Activated CD8-positive, alpha-beta T cell treated with anti-CD3 and anti-CD28 coated beads, Interleukin-2, amount 10 ng/mL, durations not matched to agents 7 days and 5 days (primary cell): ENCODE measurements at places on chromosomes 11 and 22.
A peak's percentile ranks its signal among the peaks of the same experiment; 100 is the strongest.

DNA sequence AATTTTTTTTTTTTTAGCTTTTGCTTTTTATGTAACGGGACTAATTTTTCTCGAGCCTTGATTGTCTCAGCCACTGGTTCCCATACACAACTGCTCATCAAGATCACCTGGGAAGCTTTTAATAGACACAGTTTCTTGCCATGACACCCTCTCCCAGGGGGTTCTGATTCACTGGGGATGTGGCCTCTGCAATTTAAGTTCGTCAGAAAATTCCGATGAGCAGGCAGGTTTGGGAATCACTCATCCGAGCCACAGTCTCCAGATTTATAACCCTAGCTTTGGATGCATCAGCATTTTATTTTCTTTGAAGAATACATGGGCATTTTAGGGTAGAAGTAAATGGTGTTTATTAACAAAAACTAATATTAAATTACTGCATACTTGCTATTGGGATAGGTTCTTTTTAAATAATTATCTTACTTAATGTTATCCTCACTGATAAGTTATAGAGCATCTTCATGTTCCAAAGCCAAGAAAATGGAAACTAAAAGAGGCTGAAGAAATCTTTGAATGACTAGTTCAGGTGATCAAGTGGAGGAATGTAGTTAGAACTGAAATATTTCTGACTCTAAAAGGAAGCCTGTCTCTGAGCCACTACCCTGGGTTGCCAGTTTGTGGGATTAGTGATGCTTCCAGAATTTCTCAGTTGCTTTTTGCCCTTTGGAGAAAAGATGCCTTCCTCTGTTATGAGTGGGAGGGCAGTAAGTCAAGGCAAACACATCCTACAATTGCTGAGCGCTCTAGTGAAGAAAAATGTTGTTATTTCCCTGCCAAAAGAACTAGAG is 319.0 kb downstream of the DDX10 start:
- no peak for DNase-seq

- no peak for DNase-seq
Observed at GRCh38 chr11:114802878-114803277, 124.6 kb downstream of the NXPE2 start.

GRCh38 chr11:87454241-87454640 is 416.5 kb downstream of the TMEM135 start:
- no peak for DNase-seq

- no peak for DNase-seq
Observed at GRCh38 chr11:16326679-16327297, 29.6 kb downstream of the SOX6 start.

GRCh38 chr11:6268820-6269219 is 9.2 kb downstream of the CCKBR start:
- no peak for DNase-seq

GRCh38 chr11:48261600-48261999 is 2.1 kb upstream of the OR4X1 start:
- no peak for DNase-seq

GRCh38 chr22:33299245-33299956 is 241.2 kb upstream of the SYN3 start:
- DNase-seq: no peak

GRCh38 chr11:209275-210121 is 2.0 kb downstream of the RIC8A start:
- DNase-seq: peak; percentile 21

GRCh38 chr11:102254047-102254446 is 63.2 kb upstream of the BIRC3 start:
- no peak for DNase-seq

DNA sequence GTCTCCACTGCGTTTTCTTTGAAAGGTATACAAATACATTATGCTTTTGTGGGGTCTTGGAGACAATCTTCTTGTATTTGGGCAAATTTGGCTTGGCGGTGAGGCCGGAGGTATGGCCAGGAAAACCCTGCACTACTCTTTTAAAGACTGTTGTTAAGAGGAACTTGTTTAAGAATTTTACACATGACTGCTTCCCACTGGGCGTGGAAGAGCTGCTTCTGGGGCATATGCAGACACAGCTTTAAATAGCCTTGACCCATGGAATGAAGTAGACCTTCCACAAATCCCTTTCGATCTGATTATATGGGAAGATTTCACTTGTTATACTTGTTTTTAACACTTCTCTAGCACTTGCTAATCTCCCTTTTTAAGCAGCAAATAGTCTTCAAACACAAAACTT is 453.6 kb downstream of the MN1 start:
- no peak for DNase-seq

DNA sequence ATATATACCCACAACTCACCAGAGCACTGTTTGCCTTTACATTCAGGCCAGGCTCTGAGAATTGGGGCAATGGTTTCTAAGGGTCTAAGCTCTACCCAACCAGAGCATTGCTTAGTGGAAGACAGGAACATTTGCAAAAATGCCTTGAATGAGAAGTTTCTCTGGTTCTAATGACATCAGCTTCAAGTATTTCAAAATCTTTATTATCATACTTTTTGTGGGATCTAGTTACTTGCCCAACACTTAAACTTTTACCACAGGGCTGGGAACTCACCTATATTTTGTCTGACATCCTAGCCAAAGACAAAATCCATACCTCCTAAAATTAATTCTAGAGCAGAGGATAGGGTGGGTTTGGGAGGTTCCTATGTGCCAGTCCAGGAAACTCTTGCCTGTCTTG is 51.5 kb downstream of the INSC start:
- no peak for DNase-seq

- no peak for DNase-seq
Observed at GRCh38 chr11:113279591-113279990, 34.8 kb upstream of the TTC12 start.

DNA sequence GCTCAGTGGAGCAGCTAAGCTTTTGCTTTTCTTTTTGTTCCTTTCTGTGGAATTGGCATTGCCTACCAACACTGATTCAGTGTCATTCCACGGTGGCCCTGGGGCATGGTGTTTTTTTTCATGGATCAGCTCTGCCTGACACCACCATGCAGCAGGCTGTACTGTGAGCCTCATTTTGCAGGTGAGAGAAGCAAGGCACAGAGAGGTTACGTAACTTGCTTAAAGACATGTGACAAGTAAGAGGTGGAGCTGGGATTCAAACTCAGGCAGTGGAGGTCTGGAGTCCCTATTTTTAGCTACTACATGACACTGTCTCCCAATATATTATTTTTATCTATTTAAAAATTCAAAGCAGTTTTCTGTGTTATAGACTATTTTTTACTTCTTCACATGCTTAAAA is 44.4 kb downstream of the APOL3 start:
- DNase-seq: no peak

- DNase-seq: no peak
Observed at GRCh38 chr11:39462506-39462905, 1996.9 kb downstream of the LRRC4C start.

- peak; percentile 35 for DNase-seq
Observed at GRCh38 chr11:12196308-12196707, 85.9 kb downstream of the MICAL2 start.

GRCh38 chr22:34434371-34434770 is 514.1 kb upstream of the LARGE1 start:
- no peak for DNase-seq

DNA sequence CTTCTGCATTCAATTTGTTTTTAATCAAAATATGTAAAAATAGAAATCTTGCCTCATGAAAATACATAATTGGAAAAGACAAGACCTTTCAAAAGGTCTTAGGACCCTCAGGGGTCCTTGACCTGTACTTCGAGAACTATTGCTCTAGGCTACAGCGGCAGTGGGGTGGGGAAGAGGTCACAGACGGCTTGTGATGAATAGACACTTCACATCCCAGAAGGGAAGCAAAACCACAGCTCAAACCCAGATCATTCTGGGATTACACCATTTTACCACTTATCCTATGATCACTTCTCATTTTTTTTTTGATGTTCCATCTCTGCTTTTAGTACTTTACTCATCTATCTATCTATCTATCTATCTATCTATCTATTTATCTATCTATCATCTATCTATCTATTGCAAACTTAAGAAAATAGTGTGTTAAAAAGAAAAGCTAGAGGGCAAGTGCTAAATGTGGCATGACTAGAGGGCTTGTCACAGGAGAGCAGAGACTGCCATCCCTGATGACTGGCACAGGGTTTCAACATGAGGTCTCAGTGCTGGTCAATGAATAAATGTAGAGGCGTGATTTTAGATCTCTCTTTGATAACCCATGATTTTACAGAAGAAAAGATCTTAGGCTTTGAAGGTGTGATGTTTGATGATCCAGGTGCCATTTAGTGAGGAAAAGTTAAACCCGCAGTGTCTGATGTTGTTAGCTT is 37.1 kb downstream of the RNF141 start:
- DNase-seq: no peak

DNA sequence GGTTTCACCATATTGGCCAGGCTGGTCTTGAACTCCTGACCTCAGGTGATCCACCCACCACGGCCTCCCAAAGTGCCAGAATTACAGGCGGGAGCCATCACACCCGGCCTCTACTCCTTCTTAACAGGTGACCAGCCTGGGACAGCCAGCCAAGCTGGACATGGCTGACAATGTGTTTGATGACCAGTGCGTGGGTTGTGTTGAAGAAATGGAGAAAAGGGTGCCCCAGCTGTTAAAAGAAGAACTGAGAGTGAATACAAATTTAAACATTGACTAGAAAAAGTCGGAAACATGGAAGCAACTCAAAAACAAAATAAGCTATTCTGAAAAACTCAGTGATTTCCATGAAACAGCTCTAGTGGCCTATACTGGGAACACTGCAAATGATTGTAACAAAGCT is 86.5 kb upstream of the CLPB start:
- DNase-seq: no peak

- peak; percentile 47 for DNase-seq
Observed at GRCh38 chr11:62393061-62393611, 25.7 kb upstream of the SCGB1A1 start.

GRCh38 chr22:21982338-21982965 is at the start of gene TOP3B:
TOP3B (minus strand) TSS chr22:21982787; CDS start chr22:21975709, 7,078 bp downstream.
- DNase-seq: peak; percentile 85

DNA sequence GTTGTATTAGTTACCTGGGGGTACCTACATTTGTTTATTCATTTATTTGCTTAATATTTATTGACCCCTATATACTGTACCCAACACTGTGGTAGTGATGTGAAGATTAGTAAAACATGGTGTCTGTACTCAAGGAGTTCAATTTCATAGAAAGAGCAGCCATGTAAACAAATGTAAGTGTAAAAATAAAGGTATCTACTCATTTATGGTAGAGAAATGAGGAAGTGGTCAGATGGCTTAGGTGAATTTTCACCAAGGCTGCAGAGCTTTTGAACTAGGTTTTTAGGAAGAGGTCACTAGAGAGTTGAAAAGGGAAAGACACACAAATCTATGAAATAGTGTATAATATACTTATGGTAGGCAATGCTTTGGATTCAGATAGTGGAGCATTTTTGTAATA is 11.1 kb downstream of the CTR9 start:
- no peak for DNase-seq

GRCh38 chr11:70141486-70142220 is 61.4 kb upstream of the FADD start:
- no peak for DNase-seq

DNA sequence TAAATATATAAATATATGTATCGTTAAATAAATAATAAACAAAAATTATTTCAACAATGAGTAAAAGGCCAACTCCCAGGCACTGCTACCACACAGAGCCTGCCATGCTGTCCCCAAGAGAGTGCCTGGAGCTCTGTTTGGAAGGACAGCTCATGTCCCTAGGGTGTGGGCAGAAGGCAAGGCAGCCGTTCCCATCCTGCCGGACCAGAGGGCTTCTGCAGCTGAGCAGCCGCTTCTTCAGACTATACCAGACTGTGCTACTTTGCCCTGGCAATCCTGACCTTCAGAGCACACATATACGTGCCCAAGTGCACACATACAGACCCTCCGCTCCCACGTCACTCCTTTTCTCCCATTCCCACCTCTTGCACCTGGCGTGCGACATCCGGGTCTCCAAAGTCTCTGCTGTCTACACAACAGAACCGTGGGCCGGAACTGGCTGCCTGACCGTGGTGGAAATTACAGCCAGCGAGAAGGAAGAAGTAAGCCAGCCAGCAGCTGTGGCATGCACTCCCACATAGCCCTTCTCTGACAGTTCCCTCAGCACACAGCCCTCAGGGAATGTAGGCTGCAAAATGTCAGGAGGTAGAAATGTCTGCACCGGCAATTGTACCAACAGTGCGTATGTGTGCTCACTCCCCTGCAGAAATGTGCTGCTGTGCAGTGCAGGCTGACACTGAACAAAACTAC is 24.0 kb downstream of the PAX6 start:
- no peak for DNase-seq

DNA sequence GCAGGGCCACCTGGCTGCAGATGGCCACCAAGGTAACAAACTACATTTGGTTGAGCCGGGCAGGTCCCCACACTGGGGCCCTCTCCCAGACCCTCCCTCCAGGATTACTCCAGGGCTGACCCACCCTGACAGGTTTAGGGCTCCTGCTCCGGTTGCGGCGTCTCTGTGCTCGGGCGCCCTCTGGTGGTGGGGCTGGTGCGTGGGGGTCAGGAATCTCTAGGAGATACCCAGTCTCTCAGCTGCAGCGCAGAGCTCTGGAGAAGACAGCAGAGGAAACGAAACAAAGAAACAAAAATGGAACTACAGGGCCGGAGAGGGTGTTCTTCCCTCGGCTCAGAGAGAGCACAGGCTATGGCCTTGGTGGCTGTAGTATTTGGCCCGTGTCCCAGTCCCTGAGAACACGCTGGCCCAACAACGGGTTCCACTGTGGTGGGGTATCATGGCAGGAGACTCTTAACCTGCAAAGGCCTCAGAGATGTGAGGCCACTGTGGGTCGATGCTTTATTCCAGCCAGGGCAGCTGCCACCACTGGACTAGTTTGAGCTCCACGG is 2.4 kb downstream of the C11orf96 start:
- DNase-seq: peak; percentile 82

- no peak for DNase-seq
Observed at GRCh38 chr11:115197433-115197832, 306.8 kb downstream of the CADM1 start.

GRCh38 chr22:17258015-17258787 is 39.0 kb upstream of the ADA2 start:
- DNase-seq: peak; percentile 82

GRCh38 chr11:103995896-103996295 is 40.5 kb upstream of the DDI1 start:
- no peak for DNase-seq

DNA sequence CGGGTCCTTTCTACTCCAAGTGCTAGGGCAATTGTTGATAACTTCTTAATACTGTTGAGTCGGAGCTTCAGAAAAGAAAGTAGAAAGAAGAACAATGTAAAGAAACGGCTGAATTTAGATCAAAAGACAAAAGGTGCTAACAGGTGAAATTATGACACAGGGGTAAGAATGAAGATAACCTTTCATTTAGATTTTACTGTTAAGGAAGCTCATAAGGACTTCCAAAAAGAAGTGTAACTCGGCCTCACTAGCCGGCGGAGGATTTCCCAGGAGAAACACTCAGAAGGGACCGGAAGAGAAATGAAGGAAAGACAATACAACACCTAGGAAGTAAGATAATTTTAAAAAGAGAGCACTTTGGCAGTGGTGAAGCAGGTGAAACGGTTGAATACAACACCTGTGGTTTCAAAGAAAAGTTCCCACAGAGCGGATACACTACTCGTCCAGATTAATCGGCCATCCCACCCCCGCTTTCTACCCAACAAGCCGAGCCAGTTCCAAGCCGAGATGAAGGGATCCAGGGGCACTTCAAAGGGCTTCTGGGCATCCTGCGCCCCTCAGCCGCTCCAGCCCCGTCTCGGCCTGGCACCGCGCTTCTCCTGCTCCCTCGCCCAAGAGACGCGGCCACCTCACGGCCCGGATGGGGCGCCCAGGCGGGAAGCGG is 737 bp downstream of the PPP2R1B start:
- DNase-seq: no peak
